Amygdala (tissue), 56 donors: ENCODE measurements at places on chromosomes 4 and X.

DNA sequence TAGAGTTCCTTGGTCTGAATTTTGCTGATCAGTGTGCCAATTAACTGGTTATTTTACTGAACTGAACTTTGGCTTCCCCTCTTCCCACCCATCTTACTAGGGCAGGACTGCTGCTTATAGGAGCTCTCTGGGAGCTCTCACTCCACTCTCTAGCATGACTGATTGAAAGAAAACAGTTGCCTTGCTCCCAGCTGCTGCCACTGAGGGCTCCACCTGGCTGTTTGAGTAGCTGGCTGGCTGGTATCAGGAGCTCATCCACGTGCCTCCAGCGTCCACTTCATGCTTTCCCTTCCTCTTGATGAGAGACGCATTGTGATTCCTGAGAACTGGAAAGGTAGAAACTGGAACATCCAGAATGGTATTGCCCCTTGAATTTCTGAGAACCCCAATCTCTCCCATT lies 73.0 kb upstream of the KLHL13 start:
- no peak for DNase-seq

GRCh38 chr4:17546222-17546621 lies 30.8 kb upstream of the LAP3 start:
- no peak for DNase-seq

DNA sequence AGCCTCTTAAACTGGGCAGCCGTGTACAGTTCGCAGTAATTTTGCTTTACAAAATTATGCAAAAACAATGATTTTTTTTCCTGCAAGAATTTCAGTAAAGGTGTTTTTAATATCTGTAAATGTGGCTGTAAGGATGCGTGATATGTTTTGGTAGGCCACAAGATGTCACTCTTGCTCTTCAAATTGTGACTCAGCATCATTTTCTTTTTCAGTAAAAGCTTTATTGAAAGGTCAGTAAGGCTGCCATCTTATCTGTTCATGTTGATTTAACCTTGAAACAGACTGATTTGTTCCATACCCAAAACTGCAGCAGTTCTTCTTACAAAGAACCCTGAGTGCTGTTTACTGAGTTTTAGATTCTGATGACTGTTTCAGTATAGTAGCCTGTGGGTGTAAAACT lies 39.9 kb downstream of the TXLNG start:
- DNase-seq: no peak

DNA sequence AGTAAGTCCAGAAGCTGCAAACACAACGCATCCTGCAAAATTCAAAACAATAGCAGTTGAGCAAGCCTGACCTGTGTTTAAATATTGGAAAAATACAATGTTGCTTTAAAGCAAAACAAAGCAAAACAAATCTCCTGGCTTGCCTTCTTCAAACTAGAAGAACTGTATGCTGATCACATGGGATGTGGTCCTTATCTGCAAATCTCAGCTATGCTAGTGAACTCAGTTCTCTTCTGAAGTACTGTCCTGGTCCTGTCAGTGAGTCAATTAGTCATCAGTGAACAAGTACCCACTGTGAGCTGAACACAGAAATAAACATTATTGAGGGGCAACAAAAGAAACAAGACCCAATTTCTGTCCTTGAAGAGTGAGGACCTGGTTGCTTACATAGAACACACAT lies 522.5 kb downstream of the SMARCA1 start:
- no peak for DNase-seq

- DNase-seq: no peak
Measured at GRCh38 chr4:153297116-153297515, 47.4 kb upstream of the MND1 start.

- peak; percentile 45 for DNase-seq
Measured at GRCh38 chrX:141176586-141177451, at the start of gene LDOC1. LDOC1 (minus strand) TSS chrX:141177129; CDS start chrX:141177021, 108 bp downstream.

- no peak for DNase-seq
Measured at GRCh38 chrX:17082831-17083230, 136.4 kb downstream of the REPS2 start.

- DNase-seq: no peak
Measured at GRCh38 chr4:123869286-123870215, 473.0 kb downstream of the SPRY1 start.

DNA sequence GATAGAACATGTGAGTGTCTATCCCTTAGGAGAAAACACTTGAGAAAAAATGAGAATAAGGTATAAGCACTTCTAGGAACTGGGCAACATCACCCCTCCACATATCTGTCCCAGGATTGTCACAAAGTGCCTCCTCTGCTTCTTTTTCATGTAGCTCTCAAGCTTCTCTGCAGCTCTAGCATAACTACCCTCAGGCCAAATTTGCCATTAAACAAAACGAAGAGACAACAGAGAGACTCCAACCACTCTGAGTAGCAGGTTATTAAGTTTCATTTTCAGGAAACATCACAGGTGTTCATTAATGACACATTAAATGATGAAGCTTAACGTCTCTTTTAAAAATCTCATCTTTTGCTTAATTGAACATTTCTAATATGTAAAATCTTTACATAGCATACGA lies 580.0 kb downstream of the GALNTL6 start:
- DNase-seq: no peak

GRCh38 chrX:7119950-7120877 lies 27.3 kb upstream of the STS start:
- no peak for DNase-seq

GRCh38 chr4:156191044-156191781 lies 237.5 kb upstream of the CTSO start:
- DNase-seq: no peak

DNA sequence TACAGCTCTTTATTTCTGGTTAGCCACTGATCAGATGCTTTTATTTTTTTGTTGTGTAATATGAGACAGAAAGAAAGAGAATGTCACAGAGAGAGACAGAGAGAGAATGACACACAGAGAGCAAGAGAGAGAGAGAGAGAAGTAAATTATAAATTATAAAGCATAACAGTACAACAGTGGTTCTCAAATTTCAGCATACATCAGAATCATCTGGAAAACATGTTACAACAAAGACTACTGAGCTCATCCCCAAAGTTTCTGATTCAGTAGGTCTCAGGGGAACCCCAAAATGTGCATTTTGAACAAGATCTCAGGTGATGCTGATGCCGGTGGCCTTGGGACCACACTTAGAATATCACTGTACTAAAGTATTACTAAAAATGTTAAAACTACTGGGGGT lies 245.8 kb upstream of the DIAPH2 start:
- DNase-seq: no peak

- DNase-seq: no peak
Measured at GRCh38 chr4:53004497-53005148, 142.5 kb downstream of the RASL11B start.

- DNase-seq: no peak
Measured at GRCh38 chr4:81828991-81829390, 357.3 kb upstream of the RASGEF1B start.

- DNase-seq: no peak
Measured at GRCh38 chr4:109969919-109970318, 57.2 kb downstream of the EGF start.

DNA sequence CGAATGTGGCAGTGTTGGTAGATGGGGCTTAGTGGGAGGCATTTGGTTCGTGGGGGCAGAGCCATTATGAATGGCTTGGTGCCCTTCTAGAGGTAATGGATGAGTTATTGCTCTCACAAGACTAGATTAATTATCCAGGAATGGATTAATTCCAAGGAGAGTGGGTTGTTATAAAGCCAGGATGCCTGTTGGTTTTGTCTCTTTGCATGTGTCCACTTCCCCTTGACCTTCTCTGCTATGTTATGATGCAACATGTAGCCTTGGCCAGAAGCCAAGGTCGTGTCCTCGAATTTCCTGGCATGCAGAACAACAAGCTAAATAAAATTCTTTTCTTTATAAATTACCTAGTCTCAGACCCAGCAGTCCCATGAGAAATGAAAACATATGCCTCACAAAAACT lies 111.2 kb upstream of the PLS3 start:
- no peak for DNase-seq

- no peak for DNase-seq
Measured at GRCh38 chr4:94833394-94833793, 75.6 kb downstream of the BMPR1B start.

DNA sequence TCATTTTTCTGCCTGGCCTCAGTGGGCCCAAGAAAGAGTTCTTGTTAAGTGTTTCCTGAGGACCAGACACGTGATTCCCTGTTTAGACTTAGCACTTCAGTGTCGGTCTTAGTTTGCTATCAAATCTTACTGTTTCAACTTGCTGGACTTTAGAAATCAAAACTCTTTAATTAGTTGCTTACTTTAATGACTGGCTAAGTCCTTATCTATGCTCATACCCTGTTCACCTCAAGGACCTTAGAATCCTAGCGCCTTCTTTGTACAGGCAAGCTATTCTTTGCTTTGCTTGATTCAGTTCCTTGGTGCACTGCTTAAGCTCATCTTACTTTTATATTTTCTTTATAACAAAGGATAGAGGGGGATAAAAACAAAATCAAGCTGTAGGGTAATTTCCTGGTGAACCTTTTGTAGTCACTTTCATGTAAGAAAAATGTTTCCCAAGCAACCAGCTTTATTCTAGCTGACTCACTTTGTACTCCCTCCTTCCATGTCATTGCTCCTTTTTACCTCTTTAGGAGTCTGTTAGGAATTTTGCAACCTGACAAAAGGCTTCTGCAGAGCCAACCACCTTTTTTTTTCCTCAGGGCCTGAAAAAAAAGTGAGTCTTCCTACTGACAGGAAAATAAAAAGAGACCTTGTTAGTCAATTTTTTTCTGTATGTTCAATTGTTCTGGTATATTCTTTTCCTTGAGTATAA lies 14.7 kb downstream of the WDR44 start:
- DNase-seq: no peak

GRCh38 chr4:33886356-33886755 lies 2358.0 kb downstream of the ARAP2 start:
- no peak for DNase-seq

- DNase-seq: no peak
Measured at GRCh38 chr4:99120501-99120900, 23.6 kb downstream of the ADH4 start.

GRCh38 chrX:2708592-2709188 lies 17.6 kb downstream of the CD99 start:
- DNase-seq: no peak

DNA sequence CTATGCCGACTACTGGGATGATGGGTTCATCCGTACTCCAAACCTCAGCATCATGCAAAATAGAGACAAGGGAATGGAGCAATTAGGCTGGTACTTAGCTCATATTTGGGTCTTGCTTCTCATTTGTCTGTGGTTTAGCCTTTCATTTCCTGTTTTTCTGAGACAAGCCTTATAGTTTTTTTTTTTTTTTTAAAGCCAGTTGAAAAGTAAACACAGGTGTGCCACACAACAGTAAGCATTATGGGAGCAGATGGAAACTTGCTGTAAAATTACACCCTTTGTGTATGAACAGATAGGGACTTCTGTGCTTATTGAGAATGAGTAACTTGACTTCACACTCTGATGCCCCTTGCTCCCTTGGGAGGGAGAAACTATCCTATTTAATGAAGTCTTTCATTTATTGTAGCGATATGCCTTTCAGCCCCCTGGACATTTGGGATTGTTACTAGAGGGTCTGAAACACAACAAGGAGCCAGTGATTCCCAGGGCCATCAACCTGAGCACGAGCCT lies 13.7 kb downstream of the RASSF6 start:
- DNase-seq: no peak

DNA sequence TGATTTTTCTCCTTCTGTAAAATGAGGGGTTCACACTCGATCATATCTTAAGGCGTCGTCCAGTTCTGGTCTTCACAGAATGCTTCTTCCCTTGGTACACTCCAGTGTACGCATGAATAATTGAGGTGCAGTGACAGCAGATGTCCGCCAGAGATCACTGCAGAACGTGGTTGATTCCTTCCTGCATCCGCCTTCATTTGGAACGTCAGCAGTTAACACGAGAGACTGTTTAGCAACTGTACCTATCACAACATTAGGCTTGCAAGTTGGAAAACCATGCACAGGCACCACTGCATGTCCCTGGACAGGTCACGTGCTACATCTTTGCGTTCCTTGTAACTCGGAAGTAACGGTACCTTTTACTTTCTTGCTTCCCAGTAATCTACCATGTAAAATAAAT lies 66.0 kb upstream of the GEMIN8 start:
- DNase-seq: no peak

GRCh38 chr4:38562751-38563198 lies 101.2 kb upstream of the KLF3 start:
- DNase-seq: no peak

DNA sequence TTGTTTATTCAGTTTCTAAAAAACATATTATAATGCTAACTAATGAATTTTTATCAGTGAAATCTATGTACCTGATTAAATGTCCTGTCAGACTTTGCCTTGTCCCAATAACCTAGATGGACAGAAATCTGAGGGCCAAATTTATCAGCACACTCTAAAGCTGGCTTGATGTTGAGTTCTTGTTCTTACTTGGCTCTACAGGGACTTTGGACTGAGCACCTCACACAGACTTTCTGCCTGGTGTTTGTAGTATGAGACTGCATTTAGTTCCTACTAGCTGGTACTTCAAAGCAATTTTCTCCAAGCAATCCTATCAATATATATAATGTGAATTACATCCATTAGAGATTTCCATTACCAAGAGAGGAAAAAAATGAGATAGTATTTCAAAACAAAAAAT lies 37.8 kb downstream of the INTS12 start:
- DNase-seq: no peak

- no peak for DNase-seq
Measured at GRCh38 chrX:48107717-48108116, 22.7 kb upstream of the SPACA5B start.

DNA sequence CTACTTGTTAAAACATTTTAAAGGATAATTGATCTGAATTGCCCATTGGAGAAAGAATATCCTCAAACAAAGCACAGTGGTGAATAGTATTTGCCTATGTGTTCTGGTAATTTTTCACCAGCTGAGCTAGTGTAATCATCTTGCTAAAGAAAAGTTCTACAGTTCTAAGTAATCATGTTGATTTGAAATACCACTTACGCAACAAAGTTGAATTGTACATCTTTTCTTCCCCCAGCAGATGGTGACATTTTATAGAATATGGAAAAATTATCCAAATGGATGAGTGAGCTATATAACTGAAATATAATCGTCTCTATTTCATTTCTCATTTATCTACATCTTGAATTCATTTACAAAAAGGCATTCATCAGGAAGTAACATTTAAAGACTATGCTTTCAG lies 9.7 kb upstream of the ZNF674 start:
- no peak for DNase-seq

DNA sequence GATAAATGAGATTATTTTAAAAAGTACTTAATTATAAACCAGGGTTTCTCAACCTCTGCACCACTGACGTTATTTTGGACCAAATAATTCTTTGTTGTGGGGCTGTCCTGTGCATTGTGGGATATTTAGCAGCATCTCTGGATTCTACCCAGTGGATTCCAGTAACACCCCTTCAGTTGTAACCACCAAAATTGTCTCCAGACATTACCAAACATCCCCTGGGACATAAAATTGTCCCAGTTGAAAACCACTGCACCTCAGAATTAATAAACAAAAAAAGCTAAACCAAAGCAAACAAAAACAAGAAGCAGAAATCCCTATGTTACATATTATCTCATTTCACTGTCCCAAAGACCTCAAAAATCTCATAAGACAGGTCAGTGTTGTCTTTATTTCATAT lies 54.2 kb upstream of the GIMD1 start:
- DNase-seq: no peak

GRCh38 chr4:186205156-186205555 lies 13.8 kb downstream of the CYP4V2 start:
- no peak for DNase-seq

GRCh38 chr4:177737387-177737940 lies 295.2 kb upstream of the AGA start:
- no peak for DNase-seq

- no peak for DNase-seq
Measured at GRCh38 chr4:11223311-11223710, 205.4 kb downstream of the HS3ST1 start.
